Psoas muscle (tissue), 8 donors: ENCODE measurements at places on chromosomes 3 and 15. TPM values are rescaled to one million over a fixed set of nuclear protein-coding genes. Genes with fewer than 3 reads are reported as not detected.

The SAMD7 gene
- polyA plus RNA-seq: not detected

The LRRC31 gene
- not detected for polyA plus RNA-seq

The NTRK3 gene
- polyA plus RNA-seq: 0.31 TPM

The ST3GAL6 gene
- 14.9 TPM for polyA plus RNA-seq

The THRB gene
- polyA plus RNA-seq: 16.2 TPM

The KBTBD13 gene
- 1.2 TPM for polyA plus RNA-seq

The OXTR gene
- 0.38 TPM for polyA plus RNA-seq

The PPARG gene
- polyA plus RNA-seq: 3.5 TPM

The FBN1 gene
- polyA plus RNA-seq: 7.7 TPM

The PSTPIP1 gene
- 1.3 TPM for polyA plus RNA-seq

The PLD1 gene
- polyA plus RNA-seq: 1.6 TPM

The SRGAP3 gene
- polyA plus RNA-seq: 0.77 TPM

The LEO1 gene
- polyA plus RNA-seq: 7.1 TPM

The FANCD2OS gene
- not detected for polyA plus RNA-seq

The REC114 gene
- not detected for polyA plus RNA-seq

The SGO1 gene
- 0.05 TPM for polyA plus RNA-seq

The ZBTB20 gene
- polyA plus RNA-seq: 3.4 TPM

The GABRB3 gene
- polyA plus RNA-seq: 0.14 TPM

The POTEB gene
- not detected for polyA plus RNA-seq

The CASR gene
- not detected for polyA plus RNA-seq

The SPESP1 gene
- 2.7 TPM for polyA plus RNA-seq

The MAP1A gene
- 0.63 TPM for polyA plus RNA-seq

The ZPLD1 gene
- polyA plus RNA-seq: not detected

The MORC1 gene
- polyA plus RNA-seq: not detected

The OXSM gene
- polyA plus RNA-seq: 14.5 TPM

The DCLK3 gene
- polyA plus RNA-seq: 0.42 TPM

The ROPN1 gene
- polyA plus RNA-seq: not detected

The GPR87 gene
- not detected for polyA plus RNA-seq

The PRSS50 gene
- 0.07 TPM for polyA plus RNA-seq

The UBE2Q2 gene
- polyA plus RNA-seq: 32.2 TPM

The RARB gene
- polyA plus RNA-seq: 1.1 TPM

The RASGRF1 gene
- polyA plus RNA-seq: not detected

The SCG3 gene
- polyA plus RNA-seq: 0.06 TPM

The COPB2 gene
- 38.3 TPM for polyA plus RNA-seq

The UBE2E2 gene
- polyA plus RNA-seq: 12.9 TPM

The CRYBG3 gene
- 9.2 TPM for polyA plus RNA-seq

The FMN1 gene
- 0.25 TPM for polyA plus RNA-seq

The EPHA6 gene
- polyA plus RNA-seq: 0.04 TPM

The AKAP13 gene
- polyA plus RNA-seq: 86.0 TPM

The EIF1B gene
- polyA plus RNA-seq: 86.1 TPM

The FOXB1 gene
- not detected for polyA plus RNA-seq

The SNX33 gene
- 4.4 TPM for polyA plus RNA-seq

The UCN2 gene
- polyA plus RNA-seq: not detected

The SLC25A20 gene
- 94.8 TPM for polyA plus RNA-seq

The AVEN gene
- polyA plus RNA-seq: 20.9 TPM

The ROBO2 gene
- polyA plus RNA-seq: 0.07 TPM

The WDR93 gene
- polyA plus RNA-seq: not detected

The SLC2A2 gene
- not detected for polyA plus RNA-seq

The CHRM5 gene
- under 0.01 TPM for polyA plus RNA-seq

The CGNL1 gene
- polyA plus RNA-seq: 0.18 TPM

The OIP5 gene
- 0.31 TPM for polyA plus RNA-seq

The FGD5 gene
- 3.8 TPM for polyA plus RNA-seq

The PLSCR4 gene
- 2.0 TPM for polyA plus RNA-seq

The TGM5 gene
- 0.03 TPM for polyA plus RNA-seq

The SLC24A5 gene
- polyA plus RNA-seq: not detected
